Breast epithelium (tissue), 4 donors: ENCODE measurements at places on chromosomes 16 and 17. TPM values are rescaled to one million over a fixed set of nuclear protein-coding genes. Genes with fewer than 3 reads are reported as not detected.

Gene TMC5
- total RNA-seq = 28.8 TPM

Gene SKAP1
- 1.1 TPM for total RNA-seq

GRCh38 chr16:79049040-79049439 is 551.5 kb downstream of the MAF start:
- no peak for DNase-seq

Gene ABCA10
- 49.5 TPM for total RNA-seq

DNA sequence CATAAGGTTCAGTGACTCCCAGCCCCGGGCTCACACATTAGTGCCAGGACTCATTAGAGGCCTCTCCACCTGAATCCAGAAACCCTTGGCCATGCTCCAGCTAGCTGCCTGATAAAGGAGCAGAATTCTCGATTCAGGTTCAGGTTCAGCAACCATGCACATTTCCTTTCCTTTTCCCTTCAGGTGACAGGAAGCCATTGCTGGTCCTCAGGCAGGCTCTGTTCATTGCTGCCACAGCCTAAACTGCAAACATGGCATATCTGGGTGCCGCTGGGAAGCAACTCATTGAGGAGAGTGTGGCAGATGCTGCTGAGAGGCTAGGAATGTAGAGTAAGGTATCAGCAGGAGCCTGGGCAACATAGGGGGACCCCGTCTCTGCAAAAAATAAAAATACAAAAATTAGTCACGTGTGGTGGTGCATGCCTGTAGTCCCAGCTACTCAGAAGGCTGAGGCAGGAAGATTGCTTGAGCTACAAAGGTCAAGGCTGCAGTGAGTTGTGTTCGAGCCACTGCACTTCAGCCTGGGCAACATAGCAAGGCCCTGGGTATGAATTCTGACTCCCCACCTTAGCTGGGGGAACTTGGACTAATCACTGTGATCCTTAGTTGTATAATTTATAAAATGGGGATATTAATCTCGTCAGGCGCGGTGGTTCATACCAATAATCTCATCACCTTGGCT is 28.7 kb downstream of the ARL4D start:
- DNase-seq = no peak
